ENCODE measurements at places on chromosomes 3 and 15.

DNA sequence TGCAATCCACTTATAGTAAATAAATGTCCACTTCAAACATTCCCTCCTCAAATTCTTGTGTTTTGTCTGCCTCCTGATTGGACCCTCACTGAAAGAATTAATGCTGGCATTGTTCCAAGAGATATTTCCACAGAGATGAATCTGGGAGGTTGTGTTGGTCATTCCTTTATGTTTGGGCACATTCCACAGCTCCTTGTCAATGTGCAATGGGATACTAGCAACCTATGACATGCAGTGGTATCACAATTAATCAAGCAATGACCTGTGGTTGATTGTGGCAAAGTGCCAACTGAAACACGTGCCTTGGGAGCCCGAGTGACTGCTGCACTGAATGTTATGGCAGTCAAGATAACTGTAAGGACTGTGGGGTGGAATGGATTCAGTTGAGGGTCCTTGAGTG, 55.0 kb upstream of the SNRPN start:
- DNase-seq, result no peak

DNA sequence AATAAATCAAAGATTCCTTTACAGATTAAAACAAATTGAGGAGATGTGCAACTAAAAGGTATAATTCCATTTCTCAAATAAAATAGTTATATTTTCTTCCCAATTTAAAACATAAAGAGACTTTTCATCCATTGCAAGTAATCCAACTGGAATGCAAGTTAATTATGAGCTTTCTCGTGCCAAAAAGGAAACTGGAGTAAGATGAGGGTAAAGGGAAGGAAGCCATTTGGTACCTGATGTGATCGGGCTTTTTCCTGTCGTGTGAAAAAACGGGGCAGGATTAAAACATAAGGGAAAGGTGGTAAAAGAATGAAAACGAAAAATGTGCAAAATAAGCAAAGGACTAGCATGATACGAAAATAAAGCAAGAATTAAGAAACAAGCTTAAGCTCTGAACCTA, 41.8 kb upstream of the XXYLT1 start:
- DNase-seq, result no peak

DNA sequence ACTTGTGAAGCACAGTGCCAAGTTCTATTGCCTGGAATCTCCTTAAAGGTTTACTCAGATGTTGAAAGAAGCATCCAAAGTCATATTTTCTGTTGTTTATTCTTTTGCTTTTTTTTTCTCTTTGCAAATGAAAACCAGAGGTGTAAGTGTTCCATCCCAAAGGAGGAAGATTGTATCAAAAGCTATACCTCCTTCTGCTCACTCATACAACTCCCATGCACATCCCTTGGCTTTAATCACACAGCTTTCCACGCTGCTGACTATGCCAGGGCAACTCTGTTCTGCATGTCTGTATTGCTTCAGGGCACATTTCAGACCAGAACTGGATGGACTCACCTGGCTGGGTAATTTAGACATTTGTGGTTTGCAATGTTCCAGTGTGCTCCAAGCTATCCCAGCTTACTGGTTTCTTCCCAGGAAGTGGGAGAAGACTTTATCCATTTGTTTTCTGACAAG, 399.6 kb upstream of the TBL1XR1 start:
- DNase-seq, result no peak

DNA sequence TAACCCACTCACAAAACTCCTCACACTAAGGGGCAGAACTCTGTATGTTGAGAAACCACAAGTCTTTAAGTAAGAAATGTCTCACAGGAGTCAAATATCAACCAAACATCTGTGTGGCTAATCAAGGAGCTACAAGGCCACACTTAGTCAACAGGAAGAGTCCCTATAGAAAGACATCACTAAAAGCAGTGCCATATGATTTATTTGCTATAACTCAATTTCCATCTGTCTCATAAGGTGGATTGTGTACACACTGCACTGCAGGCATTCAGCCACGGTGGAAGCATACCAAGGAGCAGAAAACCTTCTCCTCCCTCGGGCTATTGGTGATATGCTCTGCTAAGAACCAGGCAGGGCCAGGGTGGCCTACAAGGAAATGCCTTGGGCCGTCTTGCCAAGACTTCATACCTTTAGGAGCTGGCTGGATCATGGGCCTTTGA, 197.6 kb upstream of the CFAP20DC start:
- no peak for DNase-seq

DNA sequence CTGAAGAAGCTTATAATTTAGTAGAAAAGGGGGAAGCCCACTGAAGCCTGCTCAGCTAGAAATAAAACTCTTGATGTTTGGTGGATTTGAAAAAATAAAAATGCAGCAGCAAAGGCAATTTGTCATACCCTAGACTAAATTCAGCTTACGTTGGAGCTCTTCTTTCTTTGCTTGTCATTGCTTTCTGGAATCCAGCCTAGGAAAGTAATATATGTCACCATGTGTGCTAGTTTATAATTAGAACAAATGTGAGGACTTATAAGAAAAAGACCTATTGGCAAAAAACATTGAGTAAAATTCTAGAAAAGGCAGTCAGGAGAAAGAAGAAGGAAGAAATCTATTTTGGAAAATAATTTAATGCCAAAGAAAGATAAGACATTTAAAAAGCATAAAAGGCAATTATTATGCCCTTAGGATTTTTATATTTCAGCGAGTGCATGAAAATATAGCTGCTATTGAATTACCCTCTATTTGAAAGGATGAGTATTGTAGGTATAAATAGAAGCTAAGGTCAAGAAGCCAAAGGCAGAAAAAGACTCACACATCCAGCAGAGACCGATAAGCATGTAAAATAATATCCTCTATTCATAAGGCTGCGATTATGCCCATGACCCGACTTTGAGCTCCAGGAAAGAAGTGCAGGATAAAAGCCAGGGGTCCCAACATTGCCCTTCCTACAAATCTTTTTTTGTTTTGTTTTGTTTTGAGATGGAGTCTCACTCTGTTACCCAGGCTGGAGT, 10.6 kb upstream of the BTBD1 start:
- DNase-seq, result no peak

DNA sequence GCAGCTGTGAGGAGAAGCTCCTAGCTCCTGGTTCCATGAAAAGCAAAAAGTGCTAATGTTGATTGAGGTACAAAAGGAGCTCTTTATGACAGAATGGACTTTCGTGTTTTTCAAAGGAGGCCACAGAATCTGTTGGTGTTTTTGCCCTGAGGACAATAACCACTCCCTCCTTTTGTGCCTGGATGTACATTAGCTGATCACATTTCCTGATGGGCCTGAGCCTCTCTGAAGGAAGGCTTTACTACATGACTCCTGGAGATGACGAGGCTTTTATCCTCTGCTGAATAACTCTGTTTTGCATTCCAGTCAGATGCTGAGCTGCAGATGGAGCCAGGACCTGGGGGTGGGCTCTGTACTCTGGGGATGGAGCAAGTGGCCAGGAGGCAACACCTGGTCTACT, 301.9 kb downstream of the CACNA2D3 start:
- no peak for DNase-seq

GRCh38 chr3:138297059-138297607, 32.5 kb downstream of the NME9 start:
- no peak for DNase-seq

- DNase-seq, result no peak
These were observed 75.5 kb downstream of the EBLN2 start for GRCh38 chr3:73136941-73137340.

- DNase-seq, result no peak
These were observed 466.9 kb downstream of the EPHB1 start for GRCh38 chr3:135261916-135262315.

DNA sequence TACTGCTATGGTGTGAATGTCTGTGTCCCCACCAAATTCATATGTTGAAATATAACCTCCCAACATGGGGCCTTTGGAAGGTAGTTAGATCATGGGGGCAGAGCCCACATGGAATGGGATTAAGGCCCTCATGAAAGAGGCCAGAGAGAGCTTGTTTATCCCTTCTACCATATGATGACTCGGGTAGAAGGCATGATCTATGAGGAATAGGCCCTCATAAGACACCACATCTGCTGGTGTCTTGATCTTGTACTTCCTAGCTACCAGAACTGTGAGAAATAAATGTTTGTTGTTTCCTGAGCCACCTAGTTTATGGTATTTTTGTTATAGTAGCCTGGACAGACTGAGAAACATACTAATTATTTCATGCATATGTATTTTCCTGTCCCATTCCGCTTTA, 51.9 kb downstream of the WWTR1 start:
- DNase-seq, result no peak

- peak; percentile 20 for DNase-seq
These were observed 9.8 kb upstream of the SNRPN start for GRCh38 chr15:24944954-24945353.
